ENCODE measurements at places on chromosomes 1 and 21. TPM values are rescaled to one million over a fixed set of nuclear protein-coding genes. Genes with fewer than 3 reads are reported as not detected.

CHI3L2 gene
- total RNA-seq, result 0.15 TPM

TNFRSF8 gene
- total RNA-seq, result 0.47 TPM

FCRL4 gene
- total RNA-seq, result not detected

RXFP4 gene
- not detected for total RNA-seq

TACSTD2 gene
- total RNA-seq, result not detected

NFIA gene
- total RNA-seq, result 1.2 TPM

Data from M059J (cell line).